Activated CD4-positive, alpha-beta T cell treated with anti-CD3 and anti-CD28 coated beads for 48 hours (primary cell): ENCODE measurements at places on chromosomes 7 and 10.

DNA sequence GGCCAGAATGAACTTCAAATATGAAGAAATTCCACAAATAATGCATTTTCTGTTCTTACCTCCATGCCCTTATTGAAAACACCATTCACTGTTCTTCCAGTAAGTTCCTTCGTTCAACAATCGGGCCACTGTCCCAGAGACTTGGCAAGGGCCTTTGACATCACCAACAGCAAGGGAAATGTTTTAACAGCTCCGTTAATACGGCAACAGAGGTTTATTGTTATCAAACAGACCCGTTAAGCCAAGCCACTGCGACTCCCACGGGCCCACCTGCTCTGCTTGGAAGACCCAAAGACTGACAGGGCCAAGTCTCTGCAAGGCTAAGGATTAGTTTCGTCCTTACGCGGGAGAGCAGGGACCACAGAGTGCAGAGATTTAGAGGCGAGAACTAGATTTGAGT is 43.4 kb upstream of the LYZL1 start:
- no peak for DNase-seq

- no peak for DNase-seq
Measured at GRCh38 chr10:25125201-25125611, 49.6 kb upstream of the GPR158 start.

DNA sequence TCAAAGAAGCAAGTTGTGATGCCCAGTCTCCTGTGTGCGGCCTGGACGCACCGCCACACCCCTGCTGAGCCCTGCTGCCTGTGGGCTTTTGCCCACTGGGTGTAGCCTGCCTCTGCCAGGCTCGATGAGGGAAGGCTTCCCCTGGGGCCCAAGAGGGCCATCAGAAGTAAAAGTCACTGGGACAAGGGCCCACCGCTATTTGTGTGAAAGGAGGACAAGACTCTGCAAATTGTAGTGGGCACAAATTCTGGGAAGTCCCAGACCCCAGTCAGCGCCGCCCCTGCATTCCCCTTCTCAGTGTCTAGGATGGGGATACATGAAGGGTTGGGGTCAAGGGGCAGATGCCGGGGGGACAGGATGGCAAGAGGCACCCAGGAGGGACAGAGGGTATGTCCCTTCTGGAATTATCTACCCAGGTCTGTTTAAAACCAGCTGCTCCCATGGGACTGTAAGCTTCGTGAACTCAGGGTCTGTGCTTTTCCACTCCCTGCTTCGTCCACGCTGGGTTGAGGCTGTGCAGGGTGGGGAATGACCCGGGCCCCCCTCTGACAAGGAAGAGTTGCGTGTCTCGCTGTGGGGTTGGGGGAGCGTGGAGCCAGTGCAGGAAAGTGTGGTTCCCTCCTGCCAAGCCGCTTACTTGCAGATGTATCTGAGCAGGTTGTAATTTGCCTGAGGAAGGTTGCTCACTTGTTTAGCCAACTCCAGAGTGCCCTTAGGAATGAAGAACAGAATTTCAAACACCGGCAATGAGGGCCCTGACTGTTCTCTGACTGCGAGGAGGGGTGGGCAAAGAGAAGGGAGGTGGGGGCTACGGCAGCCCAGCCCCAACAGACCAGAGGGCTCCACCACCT is 147.2 kb downstream of the MAPK8 start:
- DNase-seq, result no peak

- no peak for DNase-seq
Measured at GRCh38 chr7:66700633-66701131, 39.9 kb upstream of the RABGEF1 start.

GRCh38 chr10:89591796-89592271 is 53.2 kb downstream of the PANK1 start:
- DNase-seq, result no peak

GRCh38 chr7:74455291-74455804 is 1.6 kb downstream of the GTF2IRD1 start:
- no peak for DNase-seq

DNA sequence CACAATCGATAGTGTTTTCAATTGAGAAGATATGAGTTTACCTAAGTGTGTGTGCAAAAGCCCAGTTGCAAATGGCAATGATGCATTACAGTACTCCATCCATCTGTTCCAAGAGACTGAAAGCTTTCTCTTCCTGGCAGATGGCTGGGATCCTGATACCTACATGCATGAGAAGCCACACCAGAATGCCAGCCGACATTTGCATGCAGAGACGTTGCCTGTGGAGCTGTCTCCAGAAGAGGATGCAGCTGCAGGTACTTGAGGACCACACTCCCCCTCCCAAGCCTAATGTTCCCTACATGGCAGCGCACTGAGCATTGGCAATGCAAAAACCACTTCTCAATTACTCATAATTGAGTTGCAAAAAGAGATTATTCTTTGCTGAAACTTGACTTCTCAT is 332.1 kb downstream of the WDR11 start:
- DNase-seq, result no peak

DNA sequence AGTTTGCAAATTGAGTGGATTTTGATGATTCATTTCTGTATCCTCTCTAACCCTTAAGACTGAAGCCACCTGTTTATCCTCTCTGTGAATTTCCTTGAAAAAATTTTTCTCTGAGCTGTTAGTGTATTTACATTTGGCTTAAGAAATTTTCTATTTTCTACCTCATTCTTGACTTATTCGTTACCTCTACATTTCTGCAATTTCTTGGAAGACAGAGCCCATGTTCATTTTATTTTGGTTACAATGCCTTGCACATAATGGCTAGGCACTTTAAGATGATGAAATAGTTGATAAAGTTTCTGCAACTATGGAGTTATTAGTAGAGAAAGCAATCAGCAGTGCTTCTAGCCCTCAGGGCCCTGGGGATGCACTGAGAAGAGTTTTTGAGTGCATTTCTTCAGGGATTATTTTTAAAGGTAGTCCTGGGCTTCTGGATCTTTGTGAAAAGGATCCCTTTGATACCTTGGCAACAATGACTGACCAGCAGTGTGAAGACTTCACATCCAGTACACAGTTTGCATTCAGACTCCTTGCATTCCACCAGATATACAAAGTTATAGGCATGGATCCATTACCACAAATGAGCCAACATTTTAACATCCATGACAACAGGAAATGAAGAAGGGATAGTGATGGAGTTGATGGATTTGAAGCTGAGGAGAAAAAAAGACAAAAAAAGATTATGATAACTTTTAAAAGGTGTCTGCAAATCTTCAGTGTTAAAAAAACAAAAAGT is 68.2 kb downstream of the CH25H start:
- no peak for DNase-seq

GRCh38 chr10:75612904-75613684 is 181.7 kb downstream of the LRMDA start:
- no peak for DNase-seq

GRCh38 chr10:35003906-35004305 is 86.2 kb downstream of the CUL2 start:
- no peak for DNase-seq

GRCh38 chr7:79245623-79246249 is 207.7 kb downstream of the MAGI2 start:
- no peak for DNase-seq

DNA sequence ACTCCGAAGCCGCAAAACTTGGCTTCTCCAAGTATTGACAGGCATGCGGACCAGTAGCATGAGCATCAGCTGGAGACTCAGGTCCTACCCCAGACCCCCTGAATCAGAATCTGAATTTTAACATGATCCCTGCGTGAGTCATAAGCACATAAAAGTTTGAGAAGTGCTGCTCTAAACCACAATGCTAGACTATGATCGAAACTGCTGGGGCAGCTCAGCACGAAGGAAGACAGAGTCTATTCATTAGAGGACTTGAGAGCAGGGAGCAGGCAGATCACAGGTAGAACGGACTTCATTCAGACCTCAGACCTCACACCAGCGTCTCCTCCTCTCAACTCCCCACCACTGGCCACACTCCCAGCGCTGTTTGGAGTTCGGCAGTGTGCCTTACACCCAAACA is 16.9 kb downstream of the CAMK2G start:
- peak; percentile 54 for DNase-seq

- DNase-seq, result no peak
Measured at GRCh38 chr10:34291466-34292193, 523.5 kb downstream of the PARD3 start.

- DNase-seq, result no peak
Measured at GRCh38 chr10:103792547-103792946, 62.8 kb downstream of the SH3PXD2A start.

- no peak for DNase-seq
Measured at GRCh38 chr7:44189993-44190872, 994 bp upstream of the GCK start.

DNA sequence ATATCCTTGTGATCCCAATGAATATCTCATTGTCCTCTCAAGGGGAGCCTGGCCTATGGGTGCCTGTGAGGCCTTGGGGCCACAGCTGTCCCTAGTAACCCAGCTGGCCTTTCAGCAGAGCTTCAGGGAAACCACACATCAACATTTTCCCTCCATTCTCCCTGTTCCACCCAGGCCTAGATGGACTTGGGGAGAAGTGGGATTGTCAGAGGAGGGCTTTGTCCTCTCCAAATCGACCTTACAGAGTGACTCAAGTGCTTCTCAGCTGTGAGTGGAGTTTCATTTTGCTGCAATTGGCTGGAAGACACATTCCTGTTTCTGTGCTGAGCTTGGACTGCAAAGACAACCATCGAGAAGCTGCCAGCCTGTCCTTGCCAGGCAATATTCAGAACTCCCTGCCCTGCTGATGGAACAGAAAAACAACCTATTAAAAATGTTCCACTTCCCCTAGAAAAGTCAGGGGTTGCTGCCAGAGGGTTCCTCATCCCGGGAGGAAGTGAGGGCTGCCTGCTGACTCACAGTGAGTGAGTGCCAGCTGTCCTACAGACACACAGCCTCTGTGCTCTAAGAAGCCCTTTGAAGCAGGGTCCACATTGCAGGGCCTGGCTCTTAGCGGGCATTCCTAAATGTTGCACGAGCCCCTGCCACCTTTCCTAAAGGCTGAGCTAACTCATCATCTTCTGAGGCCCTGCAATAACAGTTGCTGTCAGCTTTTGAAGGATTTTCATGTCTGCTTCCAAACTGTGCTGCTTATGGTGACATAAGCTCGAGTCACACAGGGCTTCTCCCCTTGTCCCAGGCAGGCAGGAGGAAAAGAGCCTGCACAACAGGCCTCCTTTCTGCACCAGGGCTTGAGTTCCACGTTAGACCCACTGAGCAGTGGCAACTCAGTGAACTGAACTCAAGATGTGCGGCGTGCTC is 20.5 kb downstream of the STRA8 start:
- DNase-seq, result no peak

- DNase-seq, result no peak
Measured at GRCh38 chr7:12716134-12716681, 28.8 kb downstream of the ARL4A start.

DNA sequence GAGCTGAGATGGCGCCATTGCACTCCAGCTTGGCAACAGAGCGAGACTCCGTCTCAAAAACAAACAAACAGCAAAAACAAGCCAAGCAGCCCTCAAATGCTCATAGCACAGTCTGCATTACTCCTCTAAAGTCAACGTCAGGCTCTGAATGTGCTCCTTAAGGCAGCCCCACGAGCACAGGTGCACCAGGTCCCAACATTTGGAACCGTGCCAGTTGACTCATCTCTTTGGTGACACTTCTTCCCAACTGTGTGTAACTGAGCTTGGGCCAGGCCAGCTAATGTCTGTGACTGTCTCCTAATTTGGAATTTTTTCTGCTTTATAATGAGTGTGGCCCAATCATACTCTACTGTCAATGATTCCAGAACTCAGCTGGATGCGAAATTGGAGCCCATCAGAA is 66.3 kb upstream of the EFCAB10 start:
- peak; percentile 11 for DNase-seq

DNA sequence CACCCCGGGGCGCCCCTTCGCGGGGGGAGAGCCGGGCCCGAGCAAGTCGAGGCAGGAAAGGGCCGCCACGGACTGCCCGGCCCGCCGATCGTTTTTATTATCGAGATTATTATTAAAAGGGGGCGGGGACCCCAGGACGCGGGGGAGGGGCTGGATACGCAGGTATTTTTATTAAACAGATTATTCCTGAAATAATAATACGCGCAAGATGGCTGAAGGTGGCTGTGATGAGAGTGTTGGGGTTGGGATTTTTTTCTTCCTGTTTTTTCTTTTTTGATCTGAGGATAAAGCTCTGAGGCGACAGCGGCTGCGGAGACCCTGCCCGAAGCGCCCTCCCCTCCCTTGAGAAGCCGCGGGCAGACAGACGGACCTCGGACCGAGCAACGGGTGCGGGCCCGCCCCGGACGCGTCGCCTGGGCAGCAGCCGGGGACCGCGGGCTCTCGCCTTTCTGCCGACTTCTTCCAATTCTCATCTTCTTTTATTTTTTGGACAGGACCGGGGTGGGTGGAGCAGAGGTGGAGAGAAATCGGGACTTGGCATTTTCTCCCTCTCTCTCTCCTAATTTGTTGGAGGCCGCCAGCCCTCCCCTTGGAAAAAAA is 1.4 kb upstream of the TRIM8 start:
- peak; percentile 53 for DNase-seq

- DNase-seq, result no peak
Measured at GRCh38 chr7:20365486-20365885, 34.8 kb downstream of the ITGB8 start.

GRCh38 chr7:104790440-104790839 is 223.6 kb upstream of the KMT2E start:
- DNase-seq, result no peak

DNA sequence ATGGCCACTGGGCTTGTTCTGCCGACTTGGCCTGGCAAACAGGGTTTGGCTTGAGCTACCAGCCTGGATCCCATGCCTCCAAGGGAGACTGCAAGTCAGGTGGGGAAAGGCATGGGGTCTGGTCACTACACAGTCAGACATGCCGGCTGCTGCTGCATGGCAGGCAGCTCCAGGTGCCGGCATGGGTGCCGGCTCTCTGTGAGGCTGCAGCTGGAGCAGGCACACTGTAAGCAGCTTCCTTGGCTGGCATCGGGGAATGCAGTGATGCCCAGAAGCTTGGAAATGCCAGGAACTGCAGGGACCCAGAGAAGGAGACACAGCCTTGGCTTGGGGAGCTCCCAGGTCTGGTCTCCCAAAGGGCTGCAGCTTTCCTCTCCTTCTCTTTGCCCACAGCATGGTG is 305.5 kb upstream of the NRG3 start:
- no peak for DNase-seq

DNA sequence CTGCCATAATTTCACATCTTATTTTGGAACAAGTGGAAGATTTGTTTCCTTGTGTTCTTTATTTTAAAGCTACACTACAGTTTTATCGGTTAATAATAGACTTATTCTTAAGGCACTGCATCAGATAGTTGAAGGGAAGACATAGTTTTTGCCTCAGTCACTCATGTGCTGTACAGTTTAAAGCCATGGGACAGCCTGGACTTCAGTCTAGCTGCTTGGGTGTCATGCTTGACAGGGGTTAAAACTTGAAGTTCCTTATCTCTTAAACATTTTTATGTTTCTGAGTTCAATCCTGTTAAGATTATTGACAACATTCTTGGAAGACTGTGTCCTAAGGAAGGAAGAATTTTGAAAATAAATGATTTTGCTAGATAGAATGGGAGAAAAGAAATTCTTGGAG is 49.7 kb downstream of the PPP1R9A start:
- no peak for DNase-seq
